Sigmoid colon (tissue), 7 donors: ENCODE measurements at places on chromosomes 5 and 9.

DNA sequence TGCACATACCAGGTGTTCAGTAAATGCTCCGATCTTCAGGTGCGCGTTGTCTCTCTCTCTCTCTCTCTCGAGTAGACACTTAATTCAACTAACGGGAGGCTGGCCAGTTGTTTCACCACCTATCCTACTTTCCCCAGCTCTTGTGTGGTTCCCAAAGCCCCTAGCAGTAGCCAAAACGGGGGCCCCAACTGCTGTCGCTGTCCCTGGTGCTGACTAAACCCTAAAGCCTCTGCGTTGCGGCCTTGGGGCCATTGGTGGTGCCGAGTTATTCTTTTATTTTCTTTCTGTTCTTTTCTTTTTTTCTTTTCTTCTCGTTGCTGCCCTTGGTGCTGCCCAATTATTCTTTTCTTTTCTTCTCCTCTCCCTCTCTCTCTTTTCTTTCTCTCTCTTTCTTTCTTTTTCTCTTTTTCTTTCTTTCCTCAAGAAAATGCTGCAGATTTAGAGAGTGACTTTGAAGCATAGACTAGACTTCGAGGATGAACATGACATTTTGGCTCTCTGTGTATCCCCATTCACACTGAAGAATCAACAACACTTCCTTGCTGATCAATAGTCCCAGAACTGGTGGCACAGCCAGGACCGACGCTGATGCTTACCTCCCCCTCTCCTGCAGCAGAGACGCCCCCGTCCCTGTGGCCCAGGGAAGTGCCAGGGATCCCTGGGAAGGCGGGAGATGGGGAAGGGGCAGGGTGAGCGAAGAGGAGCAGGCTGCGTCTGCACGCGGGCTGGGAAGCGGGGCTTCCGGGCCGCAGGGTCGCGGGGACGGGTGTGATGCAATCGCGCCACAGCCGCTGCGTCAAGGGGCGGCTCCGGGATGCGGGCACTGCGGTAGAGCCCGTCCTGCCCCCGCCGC lies at the start of gene FBLL1:
Gene FBLL1 (plus strand): TSS at position 785 of the 853 bp plus-strand sequence. CDS start 200 bp downstream, outside the sequence.
- DNase-seq: no peak

- DNase-seq: peak; percentile 79
Observed at GRCh38 chr9:655875-656274, 185.6 kb upstream of the DMRT1 start.

DNA sequence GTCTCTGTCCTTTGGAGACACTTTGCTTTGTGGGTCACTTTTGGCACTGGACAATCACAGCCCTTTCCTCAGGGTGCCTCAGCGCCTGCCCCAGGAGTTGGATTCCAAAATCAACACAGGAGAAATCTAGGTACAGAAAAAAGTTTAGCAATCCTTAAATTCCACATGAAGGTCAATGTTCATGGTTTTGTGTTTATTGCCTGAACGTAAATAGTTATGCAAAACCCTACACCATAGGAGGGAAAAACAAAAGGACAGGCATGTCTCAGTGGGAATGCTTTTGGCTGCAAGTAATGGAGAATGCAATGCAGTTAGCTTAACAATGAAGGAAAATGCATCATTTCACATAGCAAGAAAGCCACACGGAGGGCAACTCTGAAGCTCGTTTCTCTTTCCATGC lies 6.5 kb upstream of the HMCN2 start:
- DNase-seq: no peak

- DNase-seq: no peak
Observed at GRCh38 chr5:60325870-60326269, 374.1 kb downstream of the DEPDC1B start.

- DNase-seq: no peak
Observed at GRCh38 chr5:120678279-120678678, 214.2 kb downstream of the PRR16 start.

DNA sequence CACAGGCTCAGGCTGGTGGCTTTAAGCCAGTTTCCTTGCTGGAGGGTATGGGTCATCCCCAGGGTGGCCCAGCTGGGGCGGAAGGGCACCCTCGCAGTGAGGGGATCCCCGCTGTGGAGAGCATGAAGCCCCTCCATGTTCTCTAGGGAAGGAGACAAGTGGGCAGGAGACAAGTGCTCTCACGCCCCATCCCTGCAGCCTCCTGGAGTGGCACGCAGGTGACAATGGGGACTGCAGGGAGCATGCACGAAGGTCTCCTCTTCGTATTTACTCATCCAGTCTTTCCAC lies 83.3 kb downstream of the GTF3C4 start:
- no peak for DNase-seq

DNA sequence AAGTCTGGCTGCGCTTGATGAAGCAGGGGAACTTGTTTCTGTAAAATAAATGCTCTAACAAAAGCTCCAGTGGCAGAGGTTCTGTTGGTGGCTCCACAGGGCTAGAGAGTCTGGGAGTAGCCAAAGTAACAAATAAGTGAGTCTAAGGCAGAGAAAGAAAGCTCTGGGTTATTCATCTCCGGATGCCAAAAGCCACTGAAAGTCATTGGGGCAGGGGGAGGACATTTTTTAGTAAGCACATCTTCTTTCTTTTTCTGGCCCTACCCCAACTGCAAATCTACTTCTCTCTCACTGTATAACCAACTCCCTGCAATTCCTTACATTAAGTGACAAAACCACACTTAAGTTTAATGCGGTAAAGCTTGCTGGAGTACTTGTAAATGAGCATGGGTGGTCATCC lies 141.6 kb downstream of the INSYN2B start:
- no peak for DNase-seq

DNA sequence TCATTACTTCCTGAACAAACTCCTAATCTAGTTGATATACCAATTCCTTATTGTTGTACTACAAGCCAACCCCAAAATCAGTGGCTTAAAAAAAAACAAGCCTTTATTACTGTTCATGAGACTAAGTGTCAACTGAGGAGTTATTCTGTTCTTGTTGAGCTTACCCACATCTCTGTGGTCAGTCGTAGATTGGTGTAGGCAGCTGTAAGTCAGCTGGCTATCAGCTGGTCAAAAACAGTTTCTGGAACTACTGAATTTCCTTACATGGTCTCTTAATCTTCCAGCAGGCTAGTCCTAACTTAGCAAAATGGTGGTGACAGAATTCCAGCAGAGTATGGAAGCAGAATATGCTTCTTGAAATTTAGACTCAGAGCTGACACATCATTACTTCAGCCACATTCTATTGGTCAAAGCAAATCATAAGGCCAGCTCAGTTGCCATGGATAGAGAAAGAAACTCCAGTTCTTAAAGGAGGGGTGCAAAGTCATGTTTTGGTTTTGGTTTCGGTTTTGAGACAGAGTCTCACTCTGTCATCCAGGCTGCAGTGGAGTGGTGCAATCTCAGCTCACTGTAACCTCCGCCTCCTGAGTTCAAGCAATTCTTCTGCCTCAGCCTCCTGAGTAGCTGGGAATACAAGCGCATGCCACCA lies 386.1 kb upstream of the MPDZ start:
- no peak for DNase-seq

- no peak for DNase-seq
Observed at GRCh38 chr9:121581786-121582600, 69.4 kb upstream of the DAB2IP start.

DNA sequence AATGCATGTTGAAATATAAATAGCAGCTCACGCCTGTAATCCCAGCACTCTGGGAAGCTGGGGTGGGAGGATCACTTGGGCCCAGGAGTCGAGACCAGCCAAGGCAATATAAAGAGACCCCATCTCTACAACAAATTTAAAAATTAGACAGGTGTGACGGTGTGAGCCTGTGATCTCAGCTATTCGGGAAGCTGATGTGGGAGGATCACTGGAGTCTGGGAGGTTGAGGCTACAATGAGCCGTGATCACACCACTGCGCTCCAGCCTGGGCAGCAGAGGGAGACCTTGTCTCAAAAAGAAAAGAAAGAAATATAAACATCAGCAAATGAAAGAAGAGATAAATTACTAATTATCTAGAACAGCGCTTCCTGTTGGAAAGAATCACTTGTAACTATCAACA lies 105.0 kb downstream of the MAPKAP1 start:
- no peak for DNase-seq

DNA sequence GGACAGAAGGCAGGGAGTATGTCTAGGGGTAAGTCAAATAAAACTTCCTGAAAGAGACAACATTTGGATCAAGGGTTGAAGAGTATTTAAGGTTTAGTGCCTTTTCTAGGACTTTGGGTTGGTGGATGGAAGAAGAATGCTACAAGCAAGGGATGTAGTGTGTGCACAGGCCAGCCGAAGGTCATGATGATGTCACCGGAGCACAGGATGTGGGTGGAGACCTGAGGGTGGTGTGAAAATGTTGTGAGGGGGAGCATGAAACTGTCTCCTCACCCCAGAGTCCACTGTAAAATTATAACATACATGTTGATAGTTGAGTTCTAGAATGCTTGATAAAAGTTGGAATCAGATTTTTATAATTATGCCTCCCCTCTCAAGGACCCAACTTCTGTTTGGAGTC lies 553.3 kb upstream of the SGCD start:
- DNase-seq: no peak

DNA sequence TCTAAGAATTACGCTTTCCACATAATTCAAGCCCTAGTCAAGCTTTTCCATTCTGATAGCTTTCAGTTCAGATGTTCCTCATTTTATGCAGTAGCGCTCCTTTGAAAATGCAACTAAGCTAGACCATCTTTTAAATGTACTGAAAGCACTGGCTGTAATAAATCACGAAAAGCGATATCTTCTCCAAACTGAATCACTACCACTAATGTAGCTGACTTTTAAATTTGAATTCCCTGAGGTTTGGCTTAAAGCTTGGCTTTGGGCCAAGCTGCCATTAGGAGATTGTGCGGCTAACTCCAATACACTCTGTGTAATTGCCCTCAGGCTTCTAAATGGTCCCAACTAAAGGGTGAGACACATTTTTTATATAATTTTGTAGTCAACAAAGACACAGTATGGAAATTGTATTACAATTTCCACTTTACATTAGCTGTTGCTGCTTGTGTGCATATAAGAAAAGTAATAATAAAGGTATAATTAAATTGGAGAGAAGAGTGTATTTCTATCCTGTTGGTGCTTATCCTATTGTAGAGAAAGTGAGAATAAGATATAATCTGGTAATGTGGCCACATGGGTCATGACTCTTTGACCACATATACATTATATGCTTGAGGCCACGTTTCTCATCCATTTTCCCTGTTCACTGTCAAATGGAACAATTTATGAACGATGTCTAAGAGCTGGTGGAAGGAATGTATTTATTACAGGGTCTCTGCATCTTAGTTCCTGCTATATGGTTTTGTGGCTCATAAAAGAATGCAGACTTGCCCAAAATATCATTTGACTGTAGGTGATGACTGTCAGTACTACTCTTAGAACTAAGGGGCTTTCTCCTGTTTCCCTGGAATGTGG lies 118.7 kb upstream of the TAF11L2 start:
- DNase-seq: no peak

- peak; percentile 79 for DNase-seq
Observed at GRCh38 chr9:120890320-120891244, 13.6 kb upstream of the PHF19 start.

DNA sequence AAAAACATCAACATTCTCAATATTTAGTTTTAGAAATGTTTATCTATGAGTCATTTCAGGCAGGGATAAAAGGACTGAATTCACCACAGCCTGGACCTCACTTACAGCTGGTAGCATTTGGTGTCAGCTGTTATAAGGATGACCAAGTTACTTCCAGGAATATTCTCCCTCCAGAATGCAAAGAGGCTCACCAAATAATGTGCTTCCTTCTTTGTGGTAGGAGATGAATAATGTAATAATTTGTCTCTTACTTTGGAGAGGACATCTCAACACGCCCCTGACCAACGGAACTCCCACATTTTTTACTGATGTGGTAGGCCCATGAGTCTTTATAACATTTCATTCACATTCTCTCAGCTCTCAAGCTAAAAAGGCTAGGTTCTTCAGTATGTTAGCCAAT lies 825.9 kb upstream of the GRAMD2B start:
- DNase-seq: no peak
